ENCODE measurements at places on chromosomes 13 and 19.
A peak's percentile ranks its signal among the peaks of the same experiment; 100 is the strongest.

DNA sequence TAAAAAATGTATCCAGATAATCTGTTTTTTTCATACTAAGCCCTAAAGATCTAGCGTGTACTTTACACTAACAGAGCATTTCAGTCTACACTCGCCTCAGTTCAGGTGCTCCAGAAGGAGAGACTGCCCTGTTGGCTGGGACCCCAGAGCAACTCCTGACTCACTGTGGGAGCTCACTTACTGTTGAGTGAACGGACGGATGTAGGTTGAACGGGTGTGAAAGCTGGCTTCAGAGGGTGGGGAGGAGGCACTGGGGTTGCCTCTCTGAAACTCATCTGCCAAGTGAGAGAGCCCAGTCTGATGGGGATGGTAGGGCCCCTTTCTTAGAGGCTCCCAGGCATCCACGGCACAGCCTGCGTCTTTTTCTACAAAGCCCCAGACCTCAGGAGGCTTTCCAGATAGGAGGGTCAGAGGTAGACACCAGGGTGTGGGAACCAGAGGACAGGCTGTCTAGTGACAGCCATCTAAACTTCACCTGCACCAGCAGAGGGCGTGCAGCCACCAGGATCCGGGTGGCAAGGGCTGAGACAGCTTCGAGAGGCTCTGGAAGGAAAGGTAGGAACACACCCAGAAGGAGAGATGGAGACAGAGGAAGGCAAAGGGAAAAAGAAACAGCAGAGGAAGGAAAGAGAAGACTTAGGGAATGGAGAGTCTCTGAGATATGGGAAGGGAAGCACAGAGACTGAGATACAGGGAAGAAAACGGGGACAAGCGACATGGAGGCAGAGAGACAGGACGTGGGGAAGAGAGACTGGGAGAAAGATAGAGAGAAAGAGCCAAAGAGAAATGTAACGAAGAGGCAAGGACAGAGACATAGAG, 3.7 kb downstream of the KASH5 start:
- DNase-seq = peak; percentile 56

DNA sequence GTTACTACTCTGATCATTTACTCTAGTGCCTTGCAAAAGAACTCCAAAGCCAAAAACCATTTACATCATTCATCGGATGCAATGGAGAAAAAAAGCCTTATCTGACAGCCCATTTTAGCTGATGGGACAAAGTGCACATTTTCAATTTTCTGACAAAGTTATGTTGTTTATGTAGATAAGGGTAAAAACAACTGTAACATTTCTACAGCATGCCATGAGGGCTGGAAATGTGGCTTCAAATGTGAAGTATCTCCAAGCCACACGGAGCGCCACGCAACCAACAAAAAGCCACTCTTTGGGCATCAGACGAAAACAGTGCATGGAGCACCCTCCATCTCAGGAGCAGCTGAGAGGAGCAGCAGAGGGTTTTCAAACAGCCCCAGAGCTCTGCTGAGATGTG, 364.6 kb upstream of the ZNF507 start:
- DNase-seq = no peak

- no peak for DNase-seq
Measured at GRCh38 chr13:93527748-93528297, 301.2 kb downstream of the GPC6 start.

DNA sequence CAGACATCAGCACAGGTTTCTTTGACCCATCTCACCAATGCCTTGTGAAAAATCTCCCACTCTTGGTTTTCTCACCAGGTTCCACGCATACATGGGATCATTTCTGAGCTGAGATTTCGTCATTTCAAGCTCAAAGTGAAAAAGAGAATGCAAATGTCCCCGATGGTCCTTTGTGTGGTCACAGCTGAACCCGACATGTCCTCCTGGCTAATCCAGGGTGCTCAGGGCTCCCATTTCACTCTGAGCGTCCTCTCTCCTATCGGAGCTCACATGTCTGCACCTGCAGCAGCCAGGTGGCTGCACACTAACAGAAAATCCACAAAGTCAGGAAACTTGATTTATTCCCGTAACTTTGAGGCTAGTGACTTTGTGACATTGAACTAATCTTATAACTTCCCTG, 9.3 kb upstream of the CEACAM3 start:
- DNase-seq = no peak

DNA sequence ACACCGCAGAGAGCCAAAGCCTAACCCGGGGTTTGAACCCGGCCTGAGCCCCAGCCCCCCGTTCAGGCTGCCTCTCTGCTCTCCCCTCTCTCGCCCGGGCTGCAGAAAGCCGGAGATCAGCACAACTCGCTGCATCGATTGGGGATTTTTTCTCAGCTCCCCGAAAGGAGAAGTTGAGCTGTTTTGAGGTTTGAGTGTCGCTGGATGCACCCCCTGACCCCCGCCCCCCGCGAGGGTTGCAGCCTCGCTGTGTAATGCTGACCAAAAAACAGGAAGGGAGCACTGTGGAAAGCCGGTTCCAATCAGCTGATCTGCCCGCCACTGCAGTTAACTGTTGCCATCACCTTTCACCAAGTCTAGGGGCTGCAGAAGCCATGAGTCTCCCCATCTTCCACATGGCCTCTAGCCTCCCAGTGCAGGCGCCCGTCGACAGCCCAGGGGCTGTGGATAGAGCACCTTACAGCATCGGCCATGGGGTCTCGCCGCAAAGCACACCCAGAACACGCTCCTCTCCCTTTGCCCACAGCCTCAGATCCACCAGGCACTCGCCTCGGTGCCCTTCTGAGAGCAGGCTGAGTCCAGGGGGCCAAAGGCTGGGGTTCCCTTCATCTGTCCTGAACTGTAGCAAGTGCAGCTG, 34.5 kb downstream of the MYO9B start:
- no peak for DNase-seq

DNA sequence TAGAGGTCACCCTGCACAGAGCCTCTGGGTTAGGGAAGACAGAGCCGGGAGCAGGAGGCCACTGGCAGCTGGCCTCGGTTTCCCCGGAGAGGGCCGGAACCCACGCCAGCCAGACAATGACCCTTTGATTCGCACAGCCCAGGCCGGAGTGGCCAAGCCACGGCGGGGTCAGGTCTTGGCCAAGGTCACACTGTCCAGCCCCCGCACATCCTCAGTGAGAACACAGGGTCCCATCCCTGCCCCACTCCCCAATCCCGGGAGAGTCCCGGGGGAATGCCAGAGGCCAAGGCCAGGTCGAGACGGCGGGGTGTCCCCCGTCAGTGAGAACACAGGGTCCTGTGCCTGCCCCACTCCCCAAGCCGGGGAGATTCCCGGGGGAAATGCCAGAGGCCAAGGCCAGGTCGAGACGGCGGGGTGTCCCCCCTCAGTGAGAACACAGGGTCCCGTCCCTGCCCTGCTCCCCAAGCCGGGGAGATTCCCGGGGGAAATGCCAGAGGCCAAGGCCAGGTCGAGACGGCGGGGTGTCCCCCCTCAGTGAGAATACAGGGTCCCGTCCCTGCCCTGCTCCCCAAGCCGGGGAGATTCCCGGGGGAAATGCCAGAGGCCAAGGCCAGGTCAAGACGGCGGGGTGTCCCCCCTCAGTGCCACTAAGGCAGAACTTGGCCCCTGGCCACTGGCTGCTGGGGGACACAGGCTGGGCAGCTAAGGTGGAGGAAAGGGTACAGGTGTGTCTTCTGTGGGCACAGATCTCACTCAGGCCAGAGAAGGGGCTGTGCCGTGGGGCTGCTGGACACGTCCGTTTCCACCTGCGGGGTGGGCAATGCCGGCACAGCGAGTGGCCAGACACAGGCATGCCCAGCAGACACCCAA, 1.7 kb upstream of the FSTL3 start:
- DNase-seq = no peak

- no peak for DNase-seq
Measured at GRCh38 chr13:33550885-33551284, 265.3 kb upstream of the STARD13 start.

DNA sequence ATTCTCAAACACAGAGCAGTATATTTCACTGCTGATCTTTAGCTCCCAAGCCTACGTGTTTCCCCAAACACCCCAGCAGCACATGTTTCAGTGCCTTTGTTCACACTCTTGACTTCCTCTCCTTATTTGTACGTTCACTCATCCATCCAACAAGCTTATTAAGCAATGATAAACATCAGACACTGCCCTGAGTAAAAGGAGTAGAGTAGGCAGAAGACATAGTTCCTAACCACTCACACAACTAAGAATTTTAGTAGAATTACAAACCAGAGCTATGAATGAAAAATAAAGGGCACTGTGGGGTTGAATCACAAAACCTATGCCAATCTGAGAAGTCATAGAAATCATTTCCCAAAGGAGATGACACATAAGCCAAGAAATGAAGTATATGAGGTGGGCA, 213.5 kb downstream of the DIAPH3 start:
- DNase-seq = peak; percentile 3

- no peak for DNase-seq
Measured at GRCh38 chr13:80877209-80877943, 536.5 kb upstream of the SPRY2 start.

- no peak for DNase-seq
Measured at GRCh38 chr13:26247011-26247410, 6.9 kb upstream of the CDK8 start.

- DNase-seq = peak; percentile 29
Measured at GRCh38 chr13:20270163-20270865, 38.2 kb upstream of the GJB6 start.

DNA sequence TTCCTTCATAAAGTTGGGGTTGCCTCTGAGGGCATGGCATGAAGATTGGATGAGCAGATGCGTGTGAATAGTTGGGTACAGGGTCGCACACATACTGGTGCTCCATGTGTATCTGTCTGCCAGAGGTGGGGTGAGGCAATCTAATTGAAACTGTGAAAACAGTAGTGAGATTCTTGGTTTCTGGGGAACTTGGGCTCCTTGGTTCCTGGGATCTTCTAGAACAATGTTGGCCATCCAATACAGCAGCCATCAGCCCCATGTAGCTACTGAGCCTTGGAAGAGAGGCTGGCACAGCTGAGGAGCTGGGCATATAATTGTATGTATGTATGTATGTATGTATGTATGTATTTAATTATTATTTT, 616 bp downstream of the FCHO1 start:
- no peak for DNase-seq

- DNase-seq = no peak
Measured at GRCh38 chr19:40872209-40872608, 9.8 kb downstream of the CYP2A7 start.

DNA sequence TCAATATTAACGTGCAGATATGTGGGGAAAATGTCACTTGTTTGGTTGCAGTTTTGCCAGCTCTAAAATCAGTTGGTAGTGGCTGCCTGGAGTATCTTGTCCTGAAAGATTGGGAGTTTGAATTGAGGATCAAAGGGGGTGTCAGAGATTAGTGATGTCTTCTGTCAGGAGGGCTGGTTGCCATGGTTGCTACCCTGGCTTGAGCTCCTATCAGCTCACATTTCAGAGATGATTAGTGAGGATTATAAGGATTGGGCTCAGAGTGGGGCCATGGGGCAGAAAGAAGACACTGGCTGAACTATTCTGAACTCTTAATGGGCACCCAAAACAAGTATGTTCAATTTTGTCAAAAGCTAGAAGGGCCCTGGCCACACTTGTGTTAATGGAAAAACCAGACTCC, 95.5 kb upstream of the RNF113B start:
- DNase-seq = no peak

GRCh38 chr19:41321204-41321599, 11.2 kb downstream of the CCDC97 start:
- no peak for DNase-seq

- DNase-seq = no peak
Measured at GRCh38 chr19:39919976-39920375, 14.5 kb downstream of the FCGBP start.

- peak; percentile 79 for DNase-seq
Measured at GRCh38 chr13:21546372-21546771, 57.6 kb downstream of the MICU2 start.

DNA sequence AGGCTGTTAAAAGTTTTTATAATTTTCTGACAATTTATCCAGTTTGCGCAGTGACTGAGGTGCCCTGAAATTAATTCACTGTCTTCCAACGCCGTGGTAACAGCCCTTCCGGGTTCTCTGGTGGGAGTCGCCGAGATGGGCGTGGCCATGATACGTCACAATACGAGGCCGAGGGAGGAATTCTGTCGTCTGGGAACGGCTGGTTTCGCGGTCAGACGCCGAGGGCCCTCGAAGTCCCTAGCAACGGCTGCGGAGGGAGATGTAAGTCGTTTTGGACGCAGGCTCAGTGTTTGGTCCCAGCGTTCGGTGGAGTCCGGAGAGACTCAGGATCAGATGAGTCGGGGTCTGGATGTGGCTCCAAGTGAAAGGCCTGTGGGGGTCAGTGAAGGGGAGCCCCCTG, 21.7 kb downstream of the ZNF613 start:
- DNase-seq = no peak

GRCh38 chr19:45137179-45137761, 23.5 kb downstream of the NKPD1 start:
- DNase-seq = no peak

DNA sequence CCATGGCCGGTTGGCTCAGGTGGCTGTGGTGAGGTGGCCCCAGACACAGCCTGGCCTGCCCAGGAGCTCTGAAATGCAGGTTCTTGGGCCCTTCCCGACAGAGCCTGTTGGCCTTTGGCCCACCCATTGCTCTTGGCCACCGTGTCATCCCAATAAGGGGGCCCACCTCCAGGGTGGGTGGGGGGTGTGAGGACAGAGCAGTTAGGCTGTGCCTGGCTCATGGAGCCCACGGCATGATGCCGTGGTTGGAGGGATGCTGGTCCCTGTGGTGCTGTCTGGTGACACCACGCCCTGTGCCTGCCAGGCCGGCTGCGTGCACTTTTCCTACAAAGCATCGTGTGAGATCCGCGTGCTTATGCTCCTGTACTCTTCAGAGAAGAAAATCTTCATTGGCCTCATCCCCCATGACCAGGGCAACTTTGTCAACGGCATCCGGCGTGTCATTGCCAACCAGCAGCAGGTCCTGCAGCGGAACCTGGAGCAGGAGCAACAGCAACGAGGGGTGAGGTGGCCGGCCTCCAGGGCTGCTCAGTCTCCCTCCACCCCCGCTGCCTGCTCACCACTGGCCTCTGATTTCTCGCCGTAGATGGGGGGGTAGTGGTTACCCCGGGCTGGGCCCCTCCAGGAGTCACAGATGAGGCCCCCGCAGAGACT, 7.6 kb downstream of the PNKP start:
- no peak for DNase-seq

GRCh38 chr13:33006638-33007037, 9.6 kb upstream of the KL start:
- no peak for DNase-seq

GRCh38 chr19:5547881-5548280, 19.9 kb downstream of the TINCR start:
- DNase-seq = peak; percentile 48

GRCh38 chr13:73111331-73111730, 52.5 kb downstream of the KLF5 start:
- DNase-seq = no peak
